ENCODE measurements at places on chromosomes 11 and 22. TPM values are rescaled to one million over a fixed set of nuclear protein-coding genes. Genes with fewer than 3 reads are reported as not detected.
A peak's percentile ranks its signal among the peaks of the same experiment; 100 is the strongest.

DNA sequence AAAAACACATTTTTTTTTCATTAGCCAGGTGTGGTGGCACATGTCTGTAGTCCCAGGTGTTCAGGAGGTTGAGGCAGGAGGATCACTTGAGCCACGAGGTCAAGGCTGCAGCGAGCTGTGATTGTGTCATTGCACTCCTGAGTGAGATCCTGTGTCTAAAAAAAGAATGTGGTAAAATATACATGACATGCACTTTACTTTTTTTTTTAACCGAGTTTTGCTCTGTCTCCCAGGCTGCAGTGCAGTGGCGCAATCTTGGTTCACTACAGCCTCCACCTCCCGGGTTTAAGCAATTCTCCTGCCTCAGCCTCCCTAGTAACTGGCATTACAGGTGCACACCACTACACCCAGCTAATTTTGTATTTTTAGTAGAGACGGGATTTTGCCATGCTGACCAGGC is 22.5 kb upstream of the CLDN5 start:
- H3K4me1 ChIP-seq: no peaks in the 10 kb centered on the region
- H3K27ac ChIP-seq: no peak overlapping the region
- H3K4me3 ChIP-seq: no peak overlapping the region
- DNase-seq: no peak
- no peaks in the 10 kb centered on the region for H3K36me3 ChIP-seq

POLD3 gene
- total RNA-seq: 14.9 TPM

MEI1 gene
- total RNA-seq: 28.9 TPM

GRCh38 chr11:44493383-44493782 is 72.1 kb upstream of the CD82 start:
- no peak for DNase-seq
- H3K4me1 ChIP-seq: no peaks in the 10 kb centered on the region
- H3K27me3 ChIP-seq: peaks cover 5% of the 10 kb centered on the region
- no peaks in the 10 kb centered on the region for H3K36me3 ChIP-seq
- H3K4me3 ChIP-seq: no peak overlapping the region

- H3K4me1 ChIP-seq: no peaks in the 10 kb centered on the region
- no peaks in the 10 kb centered on the region for H3K36me3 ChIP-seq
- no peak overlapping the region for H3K27ac ChIP-seq
- DNase-seq: no peak
- no peaks in the 10 kb centered on the region for H3K27me3 ChIP-seq
Observed at GRCh38 chr11:88012456-88012855, 162.8 kb downstream of the RAB38 start.

- no peaks in the 10 kb centered on the region for H3K36me3 ChIP-seq
- no peaks in the 10 kb centered on the region for H3K4me1 ChIP-seq
Observed at GRCh38 chr11:129286813-129287212, 88.8 kb upstream of the BARX2 start.

SPA17 gene
- total RNA-seq: 1.6 TPM

TALDO1 gene
- total RNA-seq: 244 TPM

GRCh38 chr11:87840786-87841185 is 334.5 kb downstream of the RAB38 start:
- no peaks in the 10 kb centered on the region for H3K4me1 ChIP-seq
- H3K27me3 ChIP-seq: no peaks in the 10 kb centered on the region
- no peak for DNase-seq
- no peak overlapping the region for H3K27ac ChIP-seq
- no peak overlapping the region for H3K4me3 ChIP-seq

SHISAL1 gene
- total RNA-seq: not detected

TSGA10IP gene
- not detected for total RNA-seq

- H3K4me1 ChIP-seq: no peaks in the 10 kb centered on the region
- no peak for DNase-seq
- peaks cover 12% of the 10 kb centered on the region for H3K27me3 ChIP-seq
- no peak overlapping the region for H3K4me3 ChIP-seq
Observed at GRCh38 chr11:121132211-121132976, 31.4 kb downstream of the TECTA start.

CRYBA4 gene
- not detected for total RNA-seq

EXPH5 gene
- total RNA-seq: 0.27 TPM

DNA sequence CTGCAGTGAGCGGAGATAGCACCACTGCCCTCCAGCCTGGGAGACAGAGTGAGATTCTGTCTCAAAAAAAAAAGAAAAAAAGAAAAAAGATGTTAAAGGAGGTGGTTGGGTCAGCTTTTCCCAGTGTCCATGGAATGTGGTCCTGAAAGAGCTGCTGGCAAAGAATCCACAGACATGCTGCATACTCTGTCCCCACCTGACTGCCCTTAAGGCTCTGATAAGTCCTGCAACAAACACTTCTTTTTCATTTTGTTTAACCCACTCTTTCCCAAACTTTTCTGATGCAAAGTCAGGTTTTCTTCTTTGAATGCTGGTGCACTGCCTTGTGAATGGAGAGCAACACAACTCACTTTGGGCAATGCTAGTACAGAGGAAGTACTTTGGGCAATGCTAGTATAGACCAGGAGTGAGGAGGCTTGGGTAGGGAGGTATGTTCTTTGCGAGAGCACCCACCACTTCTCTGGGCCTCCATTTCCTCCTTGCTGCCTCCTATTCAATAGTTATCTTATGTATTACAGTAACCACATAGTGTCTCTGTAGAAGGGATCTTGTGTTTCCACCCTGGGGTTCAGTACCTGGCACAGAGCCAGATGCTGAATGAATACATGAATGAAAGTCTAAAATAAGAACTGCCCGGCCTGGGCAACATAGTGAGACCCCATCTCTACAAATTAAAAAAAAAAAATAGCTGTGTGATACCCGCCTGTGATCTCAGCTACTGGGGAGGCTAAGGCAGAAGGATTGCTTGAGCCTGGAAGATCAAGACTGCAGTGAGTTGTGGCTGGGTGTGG is 18.9 kb downstream of the LIF start:
- peaks cover 16% of the 10 kb centered on the region for H3K27me3 ChIP-seq
- no peak overlapping the region for H3K27ac ChIP-seq
- no peak for DNase-seq
- H3K4me1 ChIP-seq: no peaks in the 10 kb centered on the region
- H3K36me3 ChIP-seq: no peaks in the 10 kb centered on the region

GRCh38 chr11:61771985-61772455 is 19.6 kb downstream of the MYRF start:
- H3K27me3 ChIP-seq: peaks cover 5% of the 10 kb centered on the region
- H3K4me3 ChIP-seq: no peak overlapping the region
- no peaks in the 10 kb centered on the region for H3K36me3 ChIP-seq
- H3K4me1 ChIP-seq: peaks cover 8% of the 10 kb centered on the region
- no peak for DNase-seq

- no peak overlapping the region for H3K27ac ChIP-seq
- no peak overlapping the region for H3K4me3 ChIP-seq
- no peak for DNase-seq
- H3K4me1 ChIP-seq: no peaks in the 10 kb centered on the region
Observed at GRCh38 chr11:130592056-130592455, 143.6 kb downstream of the ADAMTS15 start.

DNA sequence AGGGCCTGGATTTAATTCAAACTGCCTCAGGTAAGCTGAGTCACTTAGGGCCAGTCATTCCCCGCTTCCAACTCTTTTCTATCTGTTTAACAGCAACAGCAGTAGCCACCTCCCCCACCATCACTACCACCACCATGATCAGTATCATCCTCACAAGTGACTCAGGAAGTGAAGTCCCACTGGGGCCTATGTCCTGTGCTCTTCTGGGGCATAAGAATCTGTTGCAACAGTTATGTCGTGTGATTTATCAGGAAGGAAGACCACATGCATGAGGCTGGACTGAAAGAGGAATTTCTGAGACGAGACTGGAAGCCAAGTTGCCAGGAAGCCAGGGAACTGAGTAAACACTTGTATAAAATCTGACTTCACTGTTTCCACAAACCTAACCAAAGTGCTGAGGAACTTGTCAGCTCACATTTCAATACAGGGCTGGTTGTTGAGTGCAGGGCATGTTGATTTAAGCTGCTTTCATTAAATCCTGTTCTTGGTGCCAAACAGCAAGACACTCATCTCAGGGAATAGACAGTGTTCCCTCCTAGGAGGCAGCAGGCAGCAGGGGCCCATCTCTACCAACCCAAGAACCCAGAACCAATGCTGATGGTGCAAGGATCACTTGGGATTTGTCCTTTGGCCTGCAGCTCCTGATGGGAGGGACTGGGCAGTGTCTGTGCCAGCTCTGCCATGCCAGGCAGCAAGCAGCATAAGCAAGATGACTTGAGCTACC is 226.7 kb upstream of the NARS2 start:
- H3K27me3 ChIP-seq: no peaks in the 10 kb centered on the region
- H3K4me1 ChIP-seq: no peaks in the 10 kb centered on the region
- no peak for DNase-seq
- H3K36me3 ChIP-seq: no peaks in the 10 kb centered on the region
- H3K27ac ChIP-seq: no peak overlapping the region

DNA sequence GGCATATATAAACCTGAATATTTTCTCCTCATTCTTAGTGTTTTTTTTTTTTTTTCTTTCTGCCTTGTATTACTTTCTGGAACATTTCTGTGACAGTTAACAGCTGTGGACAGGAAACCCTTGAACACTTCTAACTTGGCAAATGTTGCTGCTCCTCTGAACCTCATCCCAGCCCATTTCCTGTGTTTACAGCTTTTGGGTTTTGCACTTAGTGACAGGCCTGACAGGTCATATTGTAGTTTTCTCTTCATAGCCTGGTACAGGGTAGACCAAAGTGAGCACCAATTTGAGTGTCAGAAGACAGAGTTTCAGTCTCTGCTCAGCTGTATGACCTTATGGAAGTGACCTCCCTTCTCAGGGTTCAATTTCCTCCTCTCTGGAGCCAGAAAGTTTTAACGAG is 91.6 kb downstream of the STIM1 start:
- peak overlapping the region; percentile 70 for H3K27ac ChIP-seq
- H3K4me3 ChIP-seq: peak overlapping the region; percentile 13
- peaks cover 6% of the 10 kb centered on the region for H3K36me3 ChIP-seq
- no peaks in the 10 kb centered on the region for H3K27me3 ChIP-seq

DNA sequence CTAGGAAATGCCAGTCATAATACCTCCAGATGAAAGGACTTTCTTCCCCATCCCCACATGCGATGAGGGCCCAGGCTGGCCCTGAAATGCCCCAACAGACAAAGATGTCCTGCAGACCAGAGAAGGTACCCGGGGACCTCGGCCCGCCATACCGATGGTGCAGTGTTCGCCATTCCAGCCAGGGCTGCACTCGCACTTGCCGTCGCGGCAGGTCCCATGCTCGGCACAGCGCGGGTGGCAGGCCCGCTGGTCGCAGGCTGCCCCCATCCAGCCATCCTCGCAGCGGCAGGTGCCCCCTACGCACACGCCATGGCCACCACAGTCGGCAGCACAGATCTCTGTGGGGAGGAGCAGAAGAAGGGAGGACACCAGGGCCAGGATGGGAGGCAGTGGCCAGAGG is 212.1 kb upstream of the NARS2 start:
- H3K36me3 ChIP-seq: no peaks in the 10 kb centered on the region
- no peak overlapping the region for H3K4me3 ChIP-seq
- H3K4me1 ChIP-seq: no peaks in the 10 kb centered on the region
- no peak for DNase-seq

- no peak overlapping the region for H3K27ac ChIP-seq
- no peak overlapping the region for H3K4me3 ChIP-seq
- DNase-seq: no peak
- H3K4me1 ChIP-seq: peaks cover 32% of the 10 kb centered on the region
- H3K36me3 ChIP-seq: peaks cover 52% of the 10 kb centered on the region
- no peaks in the 10 kb centered on the region for H3K27me3 ChIP-seq
Observed at GRCh38 chr22:19438298-19438697, 6.0 kb downstream of the MRPL40 start.

ASCL2 gene
- total RNA-seq: 1.3 TPM

DNA sequence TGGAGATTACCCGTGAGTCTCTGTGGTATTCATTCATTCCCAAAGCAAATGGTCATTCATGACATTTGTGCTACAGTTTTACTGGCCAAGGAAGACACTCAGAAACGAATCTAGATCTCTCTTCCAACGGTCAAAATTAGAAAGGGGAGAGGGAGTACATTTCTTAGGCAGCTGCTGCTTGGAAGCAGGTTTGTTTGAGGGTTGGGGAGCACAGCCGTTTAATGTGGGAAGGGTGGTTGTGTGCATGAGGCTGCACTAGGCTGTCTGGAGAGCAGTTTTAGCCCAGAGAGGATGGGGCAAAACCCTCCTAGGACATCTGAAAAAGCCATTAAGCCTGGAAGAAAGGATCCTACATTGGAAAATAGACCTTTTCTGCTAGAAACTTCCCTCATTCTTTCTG is 29.7 kb upstream of the TIMP3 start:
- no peak overlapping the region for H3K4me3 ChIP-seq
- H3K4me1 ChIP-seq: no peaks in the 10 kb centered on the region
- H3K27me3 ChIP-seq: peaks cover 5% of the 10 kb centered on the region
- DNase-seq: no peak
- H3K27ac ChIP-seq: no peak overlapping the region

DNA sequence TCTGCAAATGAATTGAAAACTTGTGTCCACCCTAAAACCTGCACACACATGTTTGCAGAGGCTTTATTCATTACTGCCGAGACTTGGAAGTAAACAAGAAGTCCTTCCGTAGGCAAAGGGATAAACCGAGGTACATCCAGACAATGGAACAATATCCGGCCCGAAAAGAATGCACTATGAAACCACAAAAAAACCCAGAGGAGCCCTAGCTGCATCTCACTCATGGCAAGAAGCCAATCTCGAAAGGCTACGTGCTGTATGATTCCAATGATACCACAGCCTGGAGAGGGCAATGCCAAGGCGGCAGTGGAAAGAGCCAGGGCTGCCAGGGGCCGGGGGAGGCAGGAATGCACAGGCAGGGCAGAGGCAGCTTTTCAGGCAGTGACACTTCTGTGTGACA is 3.2 kb upstream of the MRPL23 start:
- H3K4me1 ChIP-seq: peaks cover 2% of the 10 kb centered on the region
- no peak overlapping the region for H3K27ac ChIP-seq
- peak overlapping the region; percentile 24 for H3K4me3 ChIP-seq
